CD8-positive, alpha-beta memory T cell (primary cell): ENCODE measurements at places on chromosomes 5 and 9.

- DNase-seq, result no peak
Observed at GRCh38 chr5:10556289-10556807, 7.5 kb upstream of the ANKRD33B start.

- DNase-seq, result no peak
Observed at GRCh38 chr9:80204054-80204453, 632.3 kb downstream of the TLE4 start.

DNA sequence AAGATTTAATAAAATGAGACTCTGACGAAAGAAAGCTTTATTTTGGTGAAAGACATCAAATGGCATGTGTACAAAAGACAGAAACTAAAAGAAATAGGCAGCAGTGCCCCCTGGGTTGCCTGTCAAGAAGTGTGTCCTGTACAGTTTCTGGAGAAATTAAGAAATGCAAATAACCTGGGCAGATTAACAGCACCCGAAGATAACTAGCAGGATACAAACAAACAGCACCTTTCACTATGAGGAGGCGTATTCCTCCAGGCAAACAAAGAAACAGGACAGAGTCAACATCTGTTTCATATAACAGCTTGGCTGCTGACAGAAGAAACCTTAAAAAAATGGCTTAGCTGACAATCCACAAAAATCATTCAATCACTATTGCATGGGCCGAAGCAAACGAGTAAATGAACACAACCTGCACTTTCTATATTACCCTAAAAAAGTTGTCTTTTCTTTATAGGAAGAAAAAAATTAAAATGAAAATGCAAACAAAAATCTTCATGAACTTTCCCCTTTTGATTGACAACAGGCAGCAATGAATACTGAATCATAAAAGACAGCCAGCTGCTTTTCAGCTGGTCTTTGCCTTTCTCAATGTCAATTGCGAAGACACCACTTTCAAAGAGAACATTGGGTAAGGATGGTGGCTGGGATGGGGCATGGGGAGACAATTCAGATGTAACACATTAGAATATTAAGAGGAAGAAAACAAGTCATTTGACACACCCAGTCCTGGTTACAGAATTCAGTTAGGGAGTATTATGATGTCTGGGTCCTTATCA is 162.1 kb downstream of the ARL15 start:
- DNase-seq, result no peak

DNA sequence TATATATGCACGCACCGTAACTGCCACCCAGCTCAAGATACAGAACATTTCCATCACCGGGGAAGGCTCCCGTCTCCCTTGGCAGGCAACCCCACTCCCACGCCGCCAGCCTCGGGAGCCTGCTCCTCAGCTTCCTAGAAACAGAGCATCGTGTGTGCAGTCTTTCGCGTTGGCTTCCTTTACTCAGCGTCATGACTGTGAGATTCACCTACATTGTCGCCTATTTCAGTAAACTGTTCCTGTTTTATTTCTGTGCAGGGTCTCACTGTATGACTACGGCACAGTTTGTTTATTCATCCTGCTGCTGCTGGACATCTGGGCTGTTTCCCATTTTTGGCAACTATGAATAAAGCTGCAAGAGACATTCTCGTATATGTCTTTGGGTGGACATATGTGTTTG is 90.7 kb downstream of the STK10 start:
- DNase-seq, result no peak

- no peak for DNase-seq
Observed at GRCh38 chr9:26169708-26170107, 491.5 kb upstream of the TUSC1 start.

GRCh38 chr5:142716963-142717362 is 31.1 kb upstream of the FGF1 start:
- no peak for DNase-seq

- no peak for DNase-seq
Observed at GRCh38 chr9:78131969-78132700, 100.5 kb upstream of the GNAQ start.

DNA sequence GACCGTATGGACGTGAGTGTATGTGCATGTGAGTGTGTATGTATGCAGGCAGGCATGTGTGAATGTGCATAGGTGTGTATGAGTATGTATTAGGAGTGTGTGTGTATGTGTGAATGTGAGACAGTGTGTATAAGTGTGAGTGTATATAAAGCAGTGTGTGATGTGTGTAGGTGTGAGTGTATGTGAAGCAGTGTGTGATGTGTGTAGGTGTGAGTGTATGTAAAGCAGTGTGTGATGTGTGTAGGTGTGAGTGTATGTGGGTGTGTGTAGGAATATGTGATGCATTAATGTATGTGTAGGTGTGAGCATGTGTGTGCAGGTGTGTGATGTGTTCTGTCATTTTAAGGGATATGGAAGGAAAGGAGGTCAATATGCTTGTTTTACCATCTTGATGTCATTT is 215.5 kb downstream of the GADD45G start:
- no peak for DNase-seq

DNA sequence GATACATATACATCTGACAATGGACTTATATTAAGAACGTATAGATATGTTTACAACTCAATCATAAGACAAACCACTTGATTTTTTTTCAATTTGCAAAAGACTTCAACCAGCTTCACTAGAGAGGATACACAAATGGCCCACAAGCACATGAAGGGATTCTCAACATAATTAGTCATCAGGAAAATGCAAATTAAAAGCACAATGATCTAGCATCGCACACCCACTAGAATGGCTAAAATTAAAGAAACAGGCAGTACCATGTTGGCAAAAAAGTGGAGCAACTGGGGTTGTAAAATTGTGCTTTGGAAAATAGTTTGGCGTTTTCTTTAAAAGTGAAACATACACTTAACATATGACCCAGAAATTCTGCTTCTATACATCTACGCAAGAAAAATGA is 80.0 kb upstream of the TRIO start:
- no peak for DNase-seq

DNA sequence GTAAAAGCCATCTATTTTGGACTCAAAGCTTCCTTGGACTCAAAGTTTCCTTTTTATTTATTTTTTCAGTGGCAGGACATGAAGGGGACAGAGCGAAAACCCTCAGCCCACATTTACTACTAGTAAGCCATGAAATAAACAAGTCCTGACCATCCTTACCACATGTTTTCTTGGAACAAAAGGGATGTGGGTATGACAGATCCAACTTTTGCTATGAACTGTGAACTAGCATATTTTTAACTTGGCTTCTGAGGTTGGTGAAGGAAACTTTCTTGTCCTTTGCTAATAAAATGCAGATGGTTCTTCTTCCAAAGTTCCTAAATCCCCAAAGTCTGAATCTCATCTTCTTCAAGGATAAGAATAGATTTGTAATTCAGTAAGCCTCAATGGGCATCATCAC is 122.7 kb upstream of the TNC start:
- DNase-seq, result no peak

- no peak for DNase-seq
Observed at GRCh38 chr9:33750307-33750838, 45.0 kb upstream of the PRSS3 start.

DNA sequence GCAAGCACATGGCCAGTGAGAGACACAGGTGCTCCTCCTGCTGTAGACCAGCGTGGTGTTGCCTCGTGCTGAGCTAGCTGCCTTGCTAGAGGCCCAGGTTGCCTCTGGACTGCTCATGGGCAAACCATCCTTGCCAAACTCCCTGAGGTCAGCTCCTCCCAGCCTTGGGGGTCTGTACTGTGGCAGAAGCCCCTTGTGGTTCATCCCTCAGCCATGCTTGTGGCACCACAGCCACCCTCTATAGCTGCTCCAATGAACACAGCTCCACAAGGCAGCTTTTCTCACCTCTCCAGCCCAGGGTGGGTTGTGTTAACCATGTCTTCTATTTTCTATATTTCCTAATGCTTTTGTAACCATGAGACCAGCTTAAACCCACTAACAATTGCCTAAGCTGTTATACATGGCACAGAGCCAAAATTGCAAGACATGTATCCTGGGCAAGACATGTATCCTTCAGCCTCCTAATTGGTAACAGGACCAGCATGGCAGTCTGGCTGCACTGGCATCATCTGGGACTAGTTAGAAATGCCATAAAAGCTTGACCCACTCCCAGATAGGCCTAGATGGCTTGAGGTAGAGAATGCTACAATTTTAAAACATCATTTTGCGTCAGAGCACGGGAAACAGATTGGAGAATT is 183.1 kb upstream of the S1PR3 start:
- no peak for DNase-seq

DNA sequence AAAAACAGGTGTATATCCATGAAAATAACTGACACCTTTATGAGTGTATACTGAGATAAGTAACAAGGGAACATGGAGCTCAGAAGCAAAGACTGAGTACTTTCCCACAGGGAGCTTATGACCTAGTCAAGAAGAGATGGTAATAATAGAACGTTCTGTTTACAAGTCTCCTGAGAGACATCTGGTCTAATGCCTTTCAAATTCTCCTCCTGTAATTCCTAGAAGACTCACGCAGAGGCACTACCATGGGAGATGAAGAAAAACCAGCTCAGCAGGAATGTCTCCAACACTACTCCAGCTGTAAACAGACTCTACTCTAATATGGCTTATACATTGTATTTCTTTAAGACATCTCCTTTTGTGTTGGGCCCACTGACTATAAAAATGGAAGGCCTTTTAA is 503.6 kb upstream of the TUSC1 start:
- no peak for DNase-seq

DNA sequence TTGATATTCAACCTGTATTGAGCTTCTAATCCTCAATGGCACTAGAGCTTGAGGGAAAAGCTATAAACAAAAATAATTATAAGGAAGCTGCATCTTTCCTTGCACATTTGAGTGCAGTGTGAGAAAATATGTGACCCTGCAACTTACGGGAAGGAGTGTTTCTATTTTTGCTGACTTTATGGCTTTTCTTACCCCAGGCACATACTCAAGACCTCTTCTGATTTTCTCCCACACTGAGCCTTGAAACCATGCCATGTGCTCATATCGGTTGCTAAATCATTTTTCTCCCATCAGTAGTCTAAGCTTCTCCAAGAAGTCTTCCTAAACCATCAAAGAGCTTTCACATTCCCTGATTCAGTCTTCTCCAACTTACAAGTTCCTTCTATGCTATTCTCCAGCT is 91.5 kb downstream of the CDH6 start:
- no peak for DNase-seq
